ENCODE measurements at places on chromosomes 7 and 10.

GRCh38 chr10:106540645-106541044, 623.9 kb downstream of the SORCS1 start:
- no peak for DNase-seq

GRCh38 chr7:139619367-139619657, 95.8 kb downstream of the CLEC2L start:
- no peak for DNase-seq

DNA sequence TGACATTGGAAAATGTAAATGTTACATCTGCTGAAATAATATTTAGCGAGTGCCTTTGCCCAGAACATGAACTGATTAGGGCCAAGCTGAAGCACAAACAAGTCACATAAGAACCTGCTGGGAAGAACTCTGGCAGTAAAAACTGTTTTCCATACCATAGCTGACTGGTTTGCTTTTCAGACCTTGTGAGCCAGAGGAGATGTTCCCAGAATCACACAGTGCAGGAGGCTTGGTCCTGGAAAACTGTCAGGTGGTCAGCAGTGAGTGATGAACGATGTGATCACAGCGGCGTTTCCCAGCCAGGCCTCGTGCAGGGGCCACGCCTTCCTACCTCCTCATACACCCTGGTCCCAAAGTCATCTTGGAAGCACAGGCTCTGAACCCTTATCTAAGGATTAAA, 164.2 kb upstream of the EEPD1 start:
- no peak for DNase-seq

DNA sequence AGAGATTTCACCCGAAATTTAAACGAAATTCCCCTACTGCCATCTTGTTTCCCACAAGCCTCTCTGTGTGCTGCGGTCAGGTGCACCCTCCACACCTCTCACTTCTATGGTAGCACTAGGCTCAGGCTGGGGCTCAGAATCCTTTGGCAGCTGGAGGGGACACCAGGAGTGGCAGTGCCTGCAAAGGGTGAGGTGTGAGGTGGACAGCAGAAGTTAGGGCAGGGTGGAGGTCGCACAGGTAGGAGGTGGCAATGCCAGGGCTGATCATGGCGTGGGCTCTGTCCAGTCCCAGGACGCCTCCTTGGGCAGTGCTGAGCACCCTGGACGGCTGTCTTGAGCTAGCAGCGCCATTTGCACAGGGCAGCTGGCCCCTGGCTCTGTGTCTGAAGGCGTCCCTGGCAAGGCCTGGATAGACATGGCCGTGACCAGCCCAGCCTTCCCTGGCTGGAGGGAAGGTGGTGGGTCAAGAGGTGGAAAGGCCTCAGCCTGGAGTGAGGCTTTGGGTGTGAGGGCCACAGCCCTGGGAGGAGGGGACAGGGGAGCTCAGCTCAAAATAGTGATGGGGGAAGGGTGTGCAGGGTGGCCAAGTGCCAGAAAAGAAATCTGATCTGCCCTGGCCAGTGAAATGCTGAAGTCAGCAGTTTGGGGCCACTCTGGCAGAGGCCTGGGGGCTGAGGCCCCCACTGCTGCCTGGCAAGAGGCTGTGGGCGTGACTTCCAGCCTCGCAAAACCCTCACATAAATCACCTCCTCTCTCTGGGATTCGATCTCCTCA, 40.0 kb downstream of the ZCCHC24 start:
- no peak for DNase-seq

All from stimulated activated CD8-positive, alpha-beta memory T cell treated with anti-CD3 and anti-CD28 coated beads, Interleukin-4, amount 100 ng/mL, for 1 hour (primary cell).